EH (cell line): ENCODE measurements at places on chromosomes 3 and 15.

- DNase-seq = peak; percentile 66
Measured at GRCh38 chr3:125334675-125335560, 40.2 kb downstream of the ZNF148 start.

DNA sequence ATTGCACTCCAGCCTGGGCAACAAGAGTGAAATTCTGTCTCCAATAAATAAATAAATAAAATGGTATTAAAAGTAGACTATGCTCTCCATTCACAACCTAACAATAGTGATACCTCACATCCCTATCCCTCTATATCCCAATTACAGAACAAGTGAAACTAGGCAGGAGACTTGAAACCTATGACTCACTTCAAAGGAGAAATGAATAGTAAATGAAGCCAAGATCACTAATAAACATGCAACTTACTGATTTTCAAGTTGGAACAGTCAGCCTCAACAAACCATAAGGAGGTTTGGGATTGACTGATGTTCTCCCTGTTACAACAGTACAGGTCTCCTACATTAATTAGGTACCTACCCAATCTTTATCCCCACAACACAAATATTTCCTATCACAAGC, 103.4 kb downstream of the GSK3B start:
- peak; percentile 39 for DNase-seq

DNA sequence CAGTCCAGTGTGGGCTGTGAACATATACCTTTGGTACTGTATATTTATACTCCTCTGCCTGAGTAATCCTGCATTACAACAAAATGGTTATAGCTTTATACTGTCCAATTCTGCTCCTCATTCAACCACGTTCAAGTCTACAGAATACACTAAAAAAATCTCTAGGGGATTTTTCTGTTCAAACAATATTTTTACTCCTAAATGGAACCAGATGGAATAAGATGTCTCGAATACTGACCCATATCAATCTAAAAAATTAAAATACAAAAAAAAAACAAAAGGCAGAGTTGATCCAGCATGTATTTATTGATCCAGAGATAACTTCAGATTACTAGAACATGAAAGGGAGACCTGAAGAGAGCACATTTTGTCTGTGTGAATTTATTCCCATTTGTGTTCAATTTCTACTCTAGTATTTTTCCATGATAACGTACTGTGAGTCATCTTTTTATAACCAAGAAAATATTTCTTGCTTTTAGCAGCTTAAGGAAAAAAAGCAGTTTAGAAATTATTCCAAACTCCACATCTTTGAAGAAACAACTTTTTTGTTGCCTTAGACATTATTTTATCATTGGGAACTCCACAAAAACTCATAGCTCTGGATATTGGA, 910.7 kb downstream of the TBL1XR1 start:
- peak; percentile 44 for DNase-seq

GRCh38 chr3:64667887-64668581, 19.8 kb downstream of the ADAMTS9 start:
- no peak for DNase-seq

- no peak for DNase-seq
Measured at GRCh38 chr15:67047149-67047661, 18.2 kb upstream of the SMAD3 start.

DNA sequence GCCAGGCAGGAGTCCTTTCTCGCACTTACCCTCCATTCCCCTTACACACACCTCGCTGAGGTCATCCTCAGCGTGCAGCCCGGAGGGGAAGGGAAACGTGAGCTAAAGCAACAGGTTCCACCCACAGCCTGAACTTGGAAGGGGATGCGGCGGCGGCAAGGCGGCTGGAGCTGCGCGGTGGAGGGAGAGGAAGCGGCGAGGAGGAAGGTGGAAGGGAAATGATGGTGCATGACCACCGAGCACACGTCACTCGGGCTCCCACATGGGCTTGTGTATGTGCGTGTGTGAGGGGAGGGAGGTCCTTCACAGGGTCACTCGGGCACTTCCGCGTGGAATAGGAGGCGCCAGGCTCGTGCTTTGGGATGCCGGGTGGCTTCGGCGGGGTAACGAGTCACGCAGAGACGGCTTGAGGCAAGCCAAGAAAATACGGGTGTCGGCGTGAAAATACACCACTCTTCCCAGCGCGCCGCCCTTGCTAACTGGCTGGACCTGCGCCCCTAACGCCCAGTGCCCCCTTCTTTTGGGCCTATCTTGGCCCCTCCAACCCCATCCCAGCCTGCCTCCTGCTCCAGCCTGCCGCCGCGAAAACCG, 225.5 kb upstream of the IL12A start:
- peak; percentile 94 for DNase-seq

DNA sequence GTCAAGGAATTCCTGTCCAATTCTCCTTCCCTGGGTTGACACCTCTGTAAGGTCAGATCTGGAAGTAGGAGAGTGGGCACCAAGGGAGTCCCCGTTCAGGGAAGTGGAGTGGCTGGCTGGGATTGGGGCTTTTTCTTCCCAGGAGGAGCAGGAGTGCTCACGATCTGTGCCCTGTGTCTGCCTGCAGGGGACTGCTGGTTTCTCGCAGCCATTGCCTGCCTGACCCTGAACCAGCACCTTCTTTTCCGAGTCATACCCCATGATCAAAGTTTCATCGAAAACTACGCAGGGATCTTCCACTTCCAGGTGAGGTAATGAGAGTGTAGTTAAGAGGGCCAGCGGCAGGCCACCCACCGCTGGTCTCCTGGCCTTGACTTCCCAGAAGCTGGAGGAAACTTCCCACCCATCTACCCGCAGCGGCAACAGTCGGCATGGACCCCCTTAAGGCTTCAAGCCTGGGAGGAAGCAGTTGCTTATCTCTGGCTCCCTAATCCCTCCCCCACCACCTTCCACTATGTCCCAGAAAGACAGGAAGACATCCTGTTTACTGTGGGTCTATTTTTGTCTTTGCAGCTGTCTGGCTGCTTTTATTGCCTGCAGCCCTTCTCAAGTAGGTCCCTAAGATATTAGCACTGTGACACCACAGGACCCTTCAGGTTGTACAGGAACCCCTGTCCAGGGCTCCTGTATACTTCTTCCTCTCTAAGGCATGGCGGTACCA, 26.8 kb downstream of the CAPN3 start:
- peak; percentile 50 for DNase-seq

- peak; percentile 40 for DNase-seq
Measured at GRCh38 chr15:74782259-74783071, 585 bp downstream of the CSK start.

DNA sequence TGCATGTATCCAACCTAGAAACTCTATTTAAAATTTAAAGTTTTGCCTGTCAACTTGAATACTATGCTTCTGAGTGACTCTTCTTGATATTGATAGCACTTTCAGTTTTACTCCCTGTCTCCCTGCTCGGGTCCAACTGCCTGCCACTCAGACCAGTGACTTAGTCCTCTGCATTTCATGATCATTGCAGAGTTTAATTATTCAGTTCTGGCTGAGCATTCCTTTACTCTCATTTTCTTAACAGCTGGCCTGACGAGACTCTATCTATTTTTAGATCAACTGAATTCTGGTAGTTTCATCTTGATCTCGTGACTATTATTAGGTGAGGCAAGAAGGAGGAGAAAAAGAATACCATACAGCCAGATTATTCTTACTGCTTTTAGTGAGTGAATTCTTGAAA, 617.4 kb downstream of the SI start:
- peak; percentile 8 for DNase-seq

DNA sequence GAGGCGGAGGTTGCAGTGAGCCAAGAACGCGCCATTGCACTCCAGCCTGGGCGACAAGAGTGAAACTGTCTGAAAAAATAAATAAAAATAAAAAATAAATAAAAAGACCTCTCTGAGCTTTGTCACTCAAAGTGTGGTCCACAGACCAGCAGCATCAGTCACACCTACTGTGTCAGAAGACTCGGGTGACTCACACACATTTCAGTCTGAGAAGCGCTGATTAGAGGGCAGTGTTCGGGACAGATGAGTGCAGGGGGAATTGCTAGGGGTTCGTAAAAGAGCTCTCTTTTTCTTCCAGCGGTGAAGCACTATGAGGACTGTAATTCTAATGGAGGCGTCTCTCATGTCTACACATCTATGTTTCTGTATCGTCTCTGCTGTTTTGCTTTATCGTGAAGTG, 5.7 kb downstream of the PODXL2 start:
- no peak for DNase-seq

GRCh38 chr15:101070502-101071273, 151.5 kb downstream of the LRRK1 start:
- peak; percentile 91 for DNase-seq

- peak; percentile 58 for DNase-seq
Measured at GRCh38 chr15:79863886-79864285, 32.9 kb downstream of the MTHFS start.

- peak; percentile 97 for DNase-seq
Measured at GRCh38 chr3:72270072-72270681, 485.2 kb upstream of the PROK2 start.

GRCh38 chr15:58459560-58459959, 27.8 kb downstream of the LIPC start:
- DNase-seq = no peak

- DNase-seq = no peak
Measured at GRCh38 chr3:97981886-97982285, 9.7 kb upstream of the RIOX2 start.

GRCh38 chr3:187781001-187781400, 35.7 kb upstream of the BCL6 start:
- DNase-seq = no peak

GRCh38 chr3:188042466-188042865, 111.5 kb upstream of the LPP start:
- DNase-seq = no peak

GRCh38 chr3:165259541-165260193, 63.5 kb upstream of the SLITRK3 start:
- no peak for DNase-seq

DNA sequence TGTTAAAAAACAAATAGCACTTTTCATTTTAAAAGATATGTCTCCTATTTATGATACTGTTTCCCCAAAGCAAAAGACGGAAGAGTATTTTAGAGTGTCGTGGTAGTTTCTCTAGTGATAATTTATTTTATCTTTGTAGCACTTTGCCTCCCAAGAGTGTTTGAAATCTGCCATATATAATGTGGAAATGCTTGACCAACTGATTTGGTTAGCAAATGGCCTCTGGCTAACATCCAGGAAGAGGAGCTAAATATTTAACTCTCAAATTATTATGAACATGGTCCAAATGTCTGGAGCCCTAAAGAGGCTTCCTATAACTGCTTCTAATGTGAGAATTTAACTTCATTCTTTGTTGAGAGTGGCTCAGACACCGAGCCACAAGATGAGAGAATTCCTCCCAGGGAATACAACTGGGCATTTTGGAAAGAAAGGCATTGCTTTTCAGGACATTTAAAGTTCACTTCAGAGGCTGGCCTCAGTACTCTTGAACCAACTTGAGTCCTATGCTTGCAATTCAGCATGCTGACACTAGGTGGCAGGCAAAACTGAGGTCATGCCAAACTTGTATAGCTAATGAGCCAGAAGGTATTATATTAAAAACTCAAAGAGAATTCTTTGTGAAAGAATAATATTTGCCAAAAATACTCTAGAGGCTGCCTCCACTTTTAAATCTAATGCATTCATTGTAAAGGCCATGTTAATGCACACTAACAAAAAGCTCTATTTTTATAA, 104.5 kb downstream of the RARB start:
- no peak for DNase-seq

DNA sequence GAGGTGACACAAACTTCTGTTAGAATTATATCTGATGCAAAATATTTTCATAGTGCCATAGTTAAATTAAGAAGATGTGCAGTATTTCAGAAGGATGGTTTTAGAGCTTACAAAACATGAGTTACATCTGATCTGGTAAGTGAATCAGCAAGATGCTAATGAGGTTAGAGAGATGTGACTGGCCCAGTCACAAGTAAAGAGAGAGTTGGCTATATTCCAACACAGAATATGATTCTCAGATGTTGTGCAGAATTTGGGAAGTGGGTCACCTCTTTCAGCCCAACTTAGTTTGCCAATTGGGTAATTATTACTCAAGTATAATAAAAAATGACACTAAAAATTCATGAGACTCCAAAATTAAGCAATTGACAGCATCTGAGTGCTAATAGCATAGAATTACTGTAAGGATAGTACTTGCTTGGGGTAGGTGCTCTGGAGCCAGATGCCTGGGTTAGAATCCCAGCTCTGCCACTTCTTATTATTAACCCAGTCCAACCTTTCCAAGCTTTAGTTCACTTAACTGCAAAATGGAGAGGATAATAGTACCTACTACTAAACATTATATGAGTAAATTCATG, 30.8 kb downstream of the P2RY1 start:
- no peak for DNase-seq

DNA sequence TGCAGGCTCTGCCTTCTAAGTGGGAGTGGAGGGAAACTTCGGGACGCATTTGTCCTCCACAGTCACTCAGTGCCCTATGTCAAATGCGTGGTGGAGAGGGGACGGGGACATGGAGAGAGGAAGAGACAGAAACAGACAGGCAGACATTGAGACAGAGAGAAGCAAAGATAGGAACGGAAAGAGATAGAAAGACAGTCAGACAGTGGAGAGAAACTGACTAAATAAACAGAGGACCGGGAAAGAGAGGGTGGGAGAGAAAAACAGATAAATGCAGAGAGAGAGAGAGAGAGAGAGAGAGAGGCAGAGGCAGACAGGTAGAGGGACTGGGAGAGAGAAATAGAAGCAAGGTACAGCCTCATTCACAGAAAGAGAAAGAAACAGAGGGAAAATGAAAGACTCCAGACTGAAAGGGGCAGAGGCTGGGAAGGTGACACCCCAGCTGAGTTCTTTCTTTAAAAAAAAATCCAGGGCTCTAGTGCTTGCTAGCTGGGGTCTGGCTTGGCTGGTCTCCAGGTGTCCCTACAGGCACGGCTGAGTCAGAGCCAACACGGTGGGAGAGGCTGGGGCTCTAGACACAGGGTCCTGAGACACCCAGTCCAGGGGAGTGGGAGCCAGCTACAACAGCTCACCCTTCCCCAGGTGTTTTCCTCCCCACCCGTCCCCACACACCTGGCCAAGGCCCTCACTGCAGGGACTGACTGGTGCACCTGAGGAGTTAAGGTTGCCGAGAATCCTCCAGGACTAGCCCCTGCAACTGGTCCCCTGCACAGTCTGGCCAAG, 506.1 kb upstream of the PROK2 start:
- DNase-seq = no peak

DNA sequence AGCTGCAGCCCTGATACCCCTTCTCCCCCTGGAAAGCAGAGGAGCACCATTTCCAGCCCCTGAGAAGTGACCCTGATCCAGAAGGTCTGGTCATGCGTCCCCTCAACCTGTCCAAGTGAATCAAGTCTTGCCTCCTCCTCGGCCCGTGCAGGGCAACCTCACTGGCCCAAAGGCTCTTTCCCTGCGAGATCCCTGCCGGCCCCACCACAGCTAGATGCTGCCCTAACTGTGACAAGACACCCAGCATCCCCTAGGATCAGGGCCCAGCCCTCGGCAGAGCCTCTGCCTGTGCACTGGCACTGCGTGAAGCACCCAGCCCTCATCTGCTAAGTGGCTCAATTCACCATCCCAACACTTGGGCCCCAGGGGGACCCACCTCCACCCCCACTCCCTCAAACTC, 155.1 kb downstream of the NUP210 start:
- DNase-seq = no peak

GRCh38 chr3:11478167-11478566, 165.5 kb downstream of the VGLL4 start:
- DNase-seq = no peak

DNA sequence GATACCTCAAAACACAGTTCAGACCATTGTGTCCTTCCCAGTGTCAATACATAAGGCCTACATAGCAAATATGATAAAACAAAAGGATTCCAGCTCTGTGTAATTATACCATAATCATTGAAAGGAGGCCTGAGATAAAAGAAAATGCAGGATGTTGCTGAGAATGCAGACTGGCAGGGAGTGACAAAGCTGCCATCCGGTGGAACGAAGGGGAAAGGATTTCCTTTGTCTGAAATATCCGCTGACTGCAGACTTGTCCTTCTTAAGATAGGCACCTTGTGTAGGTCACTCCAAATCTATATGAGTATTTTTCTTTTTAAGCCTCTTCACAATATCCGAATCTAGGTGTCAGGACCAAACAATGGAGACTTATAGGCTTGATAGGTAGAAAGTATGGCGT, 108.0 kb downstream of the KCNH8 start:
- no peak for DNase-seq
